Fibroblast of gingiva (primary cell): ENCODE measurements at places on chromosomes 5 and 9.

DNA sequence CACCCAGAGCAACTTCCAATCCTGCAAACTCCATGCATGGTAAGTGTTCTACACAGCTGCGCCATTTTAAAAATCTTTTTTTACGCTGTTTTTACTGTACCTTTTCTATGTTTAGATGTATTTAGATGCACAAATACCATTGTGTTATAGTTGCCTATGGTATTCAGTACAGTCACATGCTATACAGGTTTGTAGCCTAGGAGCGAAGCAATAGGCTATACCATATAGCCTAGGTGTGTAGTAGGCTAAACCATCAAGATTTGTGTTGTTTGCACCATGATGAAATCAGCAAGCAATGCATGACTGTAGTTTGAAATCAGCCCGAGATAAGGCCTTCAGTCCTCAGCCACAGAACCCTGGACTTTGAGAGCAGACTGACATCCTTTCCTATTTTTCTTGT, 101.2 kb downstream of the LIX1 start:
- no peak for DNase-seq

GRCh38 chr9:18989865-18990264, 43.1 kb downstream of the SAXO1 start:
- DNase-seq, result no peak

GRCh38 chr5:36442352-36442751, 140.7 kb upstream of the RANBP3L start:
- no peak for DNase-seq

GRCh38 chr5:107388141-107388861, 282.4 kb downstream of the EFNA5 start:
- DNase-seq, result peak; percentile 98

DNA sequence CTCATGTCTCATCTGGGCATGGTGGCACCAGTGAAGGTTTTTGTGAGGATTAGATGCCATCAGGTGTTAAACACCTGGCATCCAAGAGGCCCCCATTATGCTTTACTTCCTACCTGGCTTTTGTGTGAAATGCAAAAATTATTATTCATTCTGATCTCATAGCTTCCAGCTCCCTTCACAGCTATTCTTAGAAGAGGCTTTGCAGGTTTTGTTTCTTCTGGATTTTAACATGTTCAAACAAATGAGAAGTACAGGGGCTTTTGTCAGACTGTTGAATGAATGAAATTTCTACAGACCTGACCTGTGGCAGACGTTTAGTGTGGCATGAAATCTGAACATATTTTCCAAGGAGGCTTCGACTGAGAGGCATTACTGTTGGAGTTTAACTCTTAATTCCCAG, 14.3 kb upstream of the CORO2A start:
- DNase-seq, result no peak
